ENCODE measurements at places on chromosomes 1 and 21.
A peak's percentile ranks its signal among the peaks of the same experiment; 100 is the strongest.

DNA sequence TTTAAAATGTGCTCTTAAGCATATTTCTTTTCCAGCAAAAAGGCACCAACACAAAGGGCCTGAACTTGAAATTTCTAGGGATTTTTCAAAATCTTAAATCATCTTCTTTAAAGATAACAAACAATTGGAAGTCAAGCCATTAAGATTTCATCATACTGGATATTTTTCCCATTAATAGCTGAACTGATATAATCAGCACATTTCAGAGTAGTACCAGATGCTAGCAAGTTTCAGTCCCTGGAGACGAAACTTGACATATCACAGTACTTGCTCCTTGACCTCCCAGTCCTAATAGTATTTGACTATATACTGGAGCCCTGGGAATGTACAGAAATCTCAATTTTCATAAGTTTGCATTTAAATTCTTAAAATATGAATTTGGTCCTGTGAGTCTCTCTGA, 10.2 kb upstream of the CDC7 start:
- no peak for DNase-seq

DNA sequence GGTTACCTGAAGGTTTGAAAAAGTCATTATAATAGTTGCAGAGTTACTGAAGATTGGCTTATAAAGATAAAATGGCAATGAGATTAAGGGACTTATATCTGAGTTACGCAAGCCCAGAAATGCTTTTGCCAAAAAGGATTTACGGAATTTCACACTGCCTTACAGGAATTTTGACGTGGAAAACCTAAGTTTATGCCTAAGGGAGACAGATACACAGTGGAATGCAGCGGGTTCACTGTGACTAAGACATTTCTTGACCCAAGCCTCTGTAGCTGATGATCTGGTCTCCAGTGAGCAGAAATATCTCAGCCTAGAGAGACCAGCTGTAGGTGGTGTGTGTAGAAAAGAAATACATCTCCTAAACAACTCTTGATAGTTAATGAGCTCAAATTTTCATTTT, 10.1 kb upstream of the EXO1 start:
- no peak for DNase-seq

- no peak for DNase-seq
Measured at GRCh38 chr1:165527251-165528007, 16.4 kb upstream of the LRRC52 start.

- DNase-seq = peak; percentile 1
Measured at GRCh38 chr1:242826701-242827336, 302.3 kb upstream of the PLD5 start.

DNA sequence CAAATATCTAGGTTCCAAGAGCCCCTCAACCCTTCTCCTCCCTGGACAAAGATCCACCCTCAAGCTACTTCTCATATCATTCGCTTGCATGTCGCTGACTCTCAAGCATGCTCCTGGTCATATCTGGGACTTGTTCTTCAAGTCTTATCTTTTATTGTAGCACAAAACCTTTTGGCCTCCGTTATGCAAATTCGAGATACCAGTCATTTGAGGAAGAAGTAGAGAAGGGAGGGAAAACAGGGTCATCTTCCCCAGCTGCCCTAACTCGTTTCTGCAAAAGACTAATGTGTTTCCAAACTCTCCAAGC, 63.8 kb upstream of the ETS2 start:
- no peak for DNase-seq

- no peak for DNase-seq
Measured at GRCh38 chr1:116753312-116753711, 918 bp upstream of the CD2 start.

- peak; percentile 57 for DNase-seq
Measured at GRCh38 chr21:26195708-26196107, 25.1 kb upstream of the APP start.

DNA sequence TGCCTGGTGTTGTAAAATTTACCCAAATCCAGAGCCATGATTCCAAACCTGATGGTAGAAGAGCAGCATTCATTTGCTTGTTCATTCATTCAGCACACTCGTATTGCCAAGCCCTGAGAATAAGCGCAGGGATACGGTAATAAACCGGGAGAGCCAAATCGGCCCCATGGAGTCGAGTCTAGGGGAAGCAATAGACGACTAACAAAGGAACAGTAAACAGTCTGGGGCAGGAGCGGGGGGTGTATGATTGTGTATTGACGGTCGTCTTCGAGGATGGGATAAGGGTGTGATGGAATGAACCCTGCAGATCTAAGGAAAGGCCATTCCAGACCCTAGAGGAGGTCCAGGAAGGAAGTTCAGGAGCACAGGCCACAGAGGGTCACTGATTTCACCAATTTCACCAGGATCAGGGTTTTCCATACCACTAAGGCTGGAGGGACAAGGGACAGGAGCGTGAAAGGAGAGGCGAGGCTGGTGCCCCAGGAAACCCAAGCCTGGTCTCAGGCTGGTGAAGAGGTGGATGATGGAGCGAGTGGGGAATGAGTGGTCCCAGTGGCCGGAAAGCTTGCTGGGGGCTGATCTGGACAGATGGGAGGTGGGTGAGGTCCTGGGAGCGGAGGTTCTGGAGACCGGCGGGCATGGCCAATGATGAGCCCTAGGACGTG, 61.1 kb upstream of the PDE9A start:
- no peak for DNase-seq

GRCh38 chr21:30372139-30372770, at the start of gene KRTAP13-2:
Gene KRTAP13-2 (minus strand): TSS chr21:30372271. CDS start chr21:30372213, 58 bp downstream.
- no peak for DNase-seq

- DNase-seq = no peak
Measured at GRCh38 chr1:96747565-96747964, 26.0 kb downstream of the PTBP2 start.

- DNase-seq = no peak
Measured at GRCh38 chr1:55650444-55650843, 435.3 kb upstream of the USP24 start.

DNA sequence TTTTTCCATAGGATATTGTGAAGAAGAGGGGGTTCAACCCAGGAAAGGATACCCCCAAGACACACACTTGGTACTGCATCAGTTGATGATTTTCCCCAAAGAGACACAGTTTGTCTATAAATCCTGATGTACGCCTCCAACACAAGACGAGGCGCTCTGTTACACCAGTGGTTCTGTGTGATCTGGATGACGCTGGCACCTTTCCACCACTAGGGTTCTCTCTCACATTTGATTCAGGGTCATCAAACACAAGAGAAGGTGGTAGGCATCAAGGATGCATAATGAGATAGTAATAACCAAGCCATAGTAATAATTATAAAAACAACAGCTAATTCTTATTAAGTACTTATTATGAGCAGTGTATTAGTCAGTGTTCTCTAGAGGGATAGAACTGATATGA, 508.8 kb upstream of the ZP4 start:
- no peak for DNase-seq

DNA sequence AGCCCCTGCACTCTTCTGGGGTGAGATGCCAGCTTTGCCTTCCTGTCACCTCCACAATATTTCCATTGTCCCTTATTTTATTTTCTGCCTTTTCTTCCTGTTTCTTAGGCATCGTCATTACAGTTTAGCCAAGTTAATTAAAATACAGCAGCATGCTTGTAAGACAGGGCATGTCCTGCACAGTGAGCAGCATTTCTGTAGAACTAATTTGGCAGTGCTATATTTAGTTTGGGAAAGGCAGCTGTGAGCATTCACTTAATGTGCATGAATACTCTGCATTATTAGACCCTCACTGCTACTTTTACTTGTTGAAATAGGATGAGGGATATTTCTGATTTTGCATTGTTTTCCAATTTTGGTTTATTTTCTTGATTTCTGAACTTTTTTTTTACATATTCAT, 133.3 kb downstream of the KCNK2 start:
- no peak for DNase-seq

- DNase-seq = no peak
Measured at GRCh38 chr1:158563853-158564252, 6.5 kb downstream of the OR6P1 start.

GRCh38 chr1:104905322-104905721, 1155.6 kb downstream of the AMY1C start:
- no peak for DNase-seq

- DNase-seq = no peak
Measured at GRCh38 chr21:29224006-29224405, 74.7 kb upstream of the BACH1 start.

- no peak for DNase-seq
Measured at GRCh38 chr1:232207073-232207866, 422.7 kb downstream of the SIPA1L2 start.

- DNase-seq = no peak
Measured at GRCh38 chr1:92862605-92863004, 30.8 kb downstream of the RPL5 start.

DNA sequence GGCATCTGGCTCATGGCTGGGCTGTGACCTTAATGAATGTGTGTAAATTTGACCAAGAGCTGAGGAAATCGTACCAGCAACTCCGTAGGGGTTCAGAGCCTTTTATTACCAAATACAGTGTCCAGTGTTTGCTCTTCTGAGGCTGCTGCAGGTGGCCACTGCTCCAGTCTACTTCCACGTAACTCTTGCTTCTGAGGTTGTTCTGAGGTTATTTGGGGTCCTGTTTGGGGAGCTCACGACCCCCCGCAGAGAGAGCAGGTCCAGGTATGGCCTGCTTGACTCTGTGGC, 33.6 kb downstream of the MAN1C1 start:
- DNase-seq = peak; percentile 75

GRCh38 chr1:100443811-100444571, 91.7 kb downstream of the CDC14A start:
- DNase-seq = no peak

DNA sequence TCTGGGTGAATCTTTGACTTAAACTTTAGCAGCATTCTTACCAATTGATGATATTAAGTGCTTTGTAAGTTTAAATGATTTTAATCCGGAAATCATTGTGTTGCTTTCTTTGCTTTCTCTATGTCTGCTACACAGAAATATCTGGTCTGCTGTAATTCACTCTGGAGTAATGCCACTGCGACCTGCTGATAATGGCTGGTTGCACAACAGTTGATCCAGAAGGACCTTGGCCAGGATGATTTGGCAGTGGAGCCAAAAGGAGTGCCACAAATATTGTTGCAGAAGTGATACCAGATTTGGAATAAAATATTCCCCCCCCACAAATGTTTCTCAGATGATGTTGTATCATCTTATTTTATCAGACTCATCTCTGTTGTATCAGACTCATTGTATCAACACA, 2063.9 kb downstream of the MRPL39 start:
- DNase-seq = no peak

DNA sequence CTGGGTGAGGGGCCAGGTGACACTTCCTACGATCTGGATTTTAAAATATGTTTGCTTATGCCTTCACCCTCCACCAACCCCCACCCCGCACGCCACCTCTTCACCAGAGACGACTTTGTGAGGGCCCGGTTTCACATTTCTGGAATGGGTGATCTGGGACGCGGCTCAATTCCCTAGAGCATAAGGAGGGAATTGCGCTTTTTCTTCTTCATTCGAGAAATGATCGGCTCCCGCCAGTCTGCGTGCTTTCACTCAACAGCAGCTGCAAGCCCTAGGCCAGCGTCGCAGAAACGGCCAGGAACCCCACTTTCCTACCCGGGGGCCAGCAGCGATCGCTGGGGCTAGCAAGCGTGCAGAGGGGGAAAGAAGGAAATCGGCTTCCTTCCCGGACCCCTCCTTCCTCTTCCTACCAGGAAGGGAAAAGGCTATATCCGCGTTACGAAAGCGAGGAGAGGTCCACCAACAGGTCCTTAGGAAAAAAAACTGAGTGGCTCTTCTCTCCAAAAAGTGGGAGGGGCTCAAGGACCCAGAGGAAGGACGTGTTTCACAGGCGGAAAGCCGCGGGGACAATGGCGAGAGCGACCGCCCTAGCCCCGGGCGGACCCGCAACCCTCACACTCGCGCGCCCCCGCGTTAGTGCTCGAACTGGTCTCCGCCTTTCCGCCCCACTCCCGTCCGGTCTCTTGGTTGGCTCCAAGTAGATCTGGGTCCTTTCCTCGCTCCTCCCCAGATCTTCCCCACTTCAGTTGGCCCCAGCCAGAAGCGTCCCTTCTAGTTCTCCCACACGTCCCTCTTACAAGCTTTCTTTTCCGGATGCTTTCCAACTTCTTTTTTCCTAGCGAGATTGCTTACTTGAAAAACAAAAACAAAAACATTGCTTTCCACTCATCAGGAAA, 1.1 kb upstream of the ADAMTS1 start:
- no peak for DNase-seq

- no peak for DNase-seq
Measured at GRCh38 chr1:210681158-210681557, 352.5 kb downstream of the HHAT start.

DNA sequence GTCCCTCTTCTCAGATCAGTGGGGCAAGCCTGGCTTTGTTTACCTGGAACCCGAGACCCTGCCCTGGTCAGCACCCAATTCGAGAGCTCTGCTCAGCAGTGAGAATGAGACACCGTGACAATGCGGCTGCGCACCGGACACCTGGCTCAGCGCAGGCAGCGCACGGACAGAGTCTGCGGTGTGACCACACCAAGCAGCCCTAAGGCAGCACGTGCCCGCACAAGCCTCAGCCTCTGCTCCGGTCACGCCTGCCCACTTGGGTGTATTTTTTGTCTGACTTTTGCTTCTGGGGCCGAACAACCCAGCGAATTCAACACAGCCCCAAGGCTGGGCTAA, 4.7 kb downstream of the KRTAP10-8 start:
- no peak for DNase-seq
